CD4-positive, alpha-beta T cell treated with Interleukin-2 at 100 ng/mL for 4 hours (primary cell): ENCODE measurements at places on chromosomes 11 and 22.

DNA sequence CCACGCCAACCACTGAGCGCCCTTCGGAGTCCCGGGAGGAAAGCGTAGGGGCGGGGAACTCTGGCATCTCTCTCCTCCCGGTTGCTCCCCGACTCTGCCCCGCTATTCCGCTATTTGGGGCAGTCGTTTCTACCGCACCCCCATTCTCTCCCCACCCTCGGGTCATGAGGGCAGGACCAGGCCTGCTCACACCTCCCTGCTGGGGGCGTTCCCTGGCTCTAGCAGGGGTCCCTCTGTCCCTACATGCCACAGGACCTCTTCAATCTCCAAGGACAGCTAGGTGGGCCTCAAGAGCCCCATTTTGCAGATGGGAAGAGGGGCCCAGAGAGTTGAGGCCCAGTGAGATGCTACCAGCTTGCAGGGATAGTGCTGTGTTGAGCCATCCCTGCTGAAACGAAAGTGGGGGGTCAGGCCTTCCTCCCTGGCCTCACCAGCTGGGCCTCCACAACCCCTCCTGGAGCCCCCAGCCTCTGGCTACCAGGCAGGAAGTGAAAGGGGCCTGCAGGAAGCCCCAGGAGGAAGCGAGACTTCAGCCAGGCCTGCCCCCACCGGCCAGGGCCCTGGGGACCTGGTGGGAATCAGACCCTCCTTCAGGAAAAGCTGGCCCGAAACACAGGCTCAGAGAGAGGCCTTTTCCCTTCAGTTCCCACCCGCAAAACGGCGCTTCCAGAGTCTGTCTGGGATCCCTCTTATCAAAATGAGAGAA lies 5.5 kb upstream of the SHISA8 start:
- no peak for DNase-seq

DNA sequence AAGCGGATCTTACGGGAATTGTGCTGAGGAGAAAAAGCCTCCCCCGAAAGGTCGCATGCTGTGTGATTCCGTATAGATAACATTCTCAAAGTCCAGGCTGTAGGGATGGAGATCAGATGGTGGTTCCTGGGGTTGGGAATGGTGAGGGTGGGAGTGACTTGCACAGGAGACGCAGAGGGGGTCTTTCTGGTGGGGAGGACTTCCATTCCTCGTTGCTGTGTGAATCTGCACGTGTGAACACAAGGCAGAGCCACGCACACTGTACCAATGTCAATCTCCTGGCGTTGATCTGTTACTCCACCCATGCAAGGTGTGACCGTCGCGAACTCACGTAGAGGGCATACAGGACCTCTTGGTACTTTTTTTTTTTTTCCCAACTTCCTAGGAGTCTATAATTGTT lies 59.0 kb upstream of the KCNQ1OT1 start:
- DNase-seq: no peak

- DNase-seq: no peak
Observed at GRCh38 chr11:104645261-104646222, 252.7 kb downstream of the CASP12 start.

- DNase-seq: no peak
Observed at GRCh38 chr22:45127866-45128265, 35.9 kb upstream of the NUP50 start.

DNA sequence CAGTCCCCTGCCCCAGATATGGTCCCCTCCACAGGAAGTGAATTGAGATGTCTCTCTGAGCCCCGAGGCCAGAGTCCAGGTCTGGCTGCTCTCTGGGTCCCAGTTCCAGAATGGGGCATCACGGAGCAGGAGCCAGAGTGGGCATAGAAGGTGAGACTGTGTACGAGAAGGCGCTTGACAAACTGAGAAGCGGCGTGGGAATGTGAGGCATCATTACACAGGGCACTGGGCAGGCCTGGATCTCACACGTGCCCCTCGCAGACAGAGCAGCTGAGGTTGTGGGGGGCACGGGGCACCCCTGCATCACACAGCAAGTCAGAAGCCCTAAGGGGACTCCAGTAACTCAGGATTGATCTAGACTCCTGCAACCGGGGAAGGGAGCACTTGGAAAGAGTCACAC lies 9.2 kb downstream of the STARD10 start:
- DNase-seq: no peak

GRCh38 chr22:26906464-26906863 lies 249.1 kb downstream of the MIAT start:
- DNase-seq: no peak

DNA sequence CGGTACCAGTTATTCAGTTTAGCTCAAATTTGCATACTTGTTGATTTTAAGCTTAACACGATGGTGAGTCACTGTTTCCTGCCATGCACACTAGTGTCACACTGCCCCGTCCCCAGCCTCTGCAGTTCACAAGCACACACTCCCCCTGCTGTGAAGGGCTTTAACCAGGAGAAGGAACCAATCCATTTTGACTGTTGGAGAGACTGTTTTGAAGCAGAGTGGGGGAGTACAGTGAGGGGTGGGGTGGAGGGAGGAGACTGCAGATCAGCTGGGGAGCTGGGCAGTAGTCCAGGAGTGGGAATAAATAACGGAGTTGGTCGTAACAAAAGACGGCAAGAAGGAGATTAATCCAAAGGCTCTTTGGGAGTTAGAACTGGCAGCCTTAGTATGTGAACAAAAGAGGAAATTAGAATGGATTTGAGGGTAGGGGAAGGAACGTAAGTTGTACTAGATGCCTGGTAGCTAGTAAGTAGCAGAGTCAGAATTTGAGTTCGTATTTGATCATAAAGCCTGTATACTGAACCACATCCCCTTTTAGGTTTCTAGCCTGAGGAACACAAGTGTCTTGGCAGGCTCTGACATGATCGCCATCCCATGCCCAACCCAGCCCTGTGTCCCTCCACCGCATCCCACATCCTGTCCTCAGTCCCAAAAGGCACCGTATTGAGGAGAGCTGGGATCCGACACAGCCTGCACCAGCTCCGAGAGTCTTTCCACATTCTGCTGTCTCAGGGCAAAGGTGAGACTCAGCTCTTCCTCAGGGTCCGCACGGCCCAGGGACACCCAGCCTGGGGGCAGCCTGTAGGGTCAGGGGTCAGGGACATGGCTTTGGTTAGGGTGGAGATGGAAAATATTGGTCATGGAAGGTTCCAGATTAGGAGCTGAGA lies 862 bp downstream of the TPP1 start:
- DNase-seq: peak; percentile 84

GRCh38 chr11:79931692-79932091 lies 490.9 kb upstream of the TENM4 start:
- no peak for DNase-seq

- DNase-seq: peak; percentile 45
Observed at GRCh38 chr22:23240639-23241389, 60.5 kb downstream of the BCR start.

- no peak for DNase-seq
Observed at GRCh38 chr11:66339686-66340483, 3.7 kb upstream of the RIN1 start.

GRCh38 chr11:19648321-19648720 lies 64.3 kb upstream of the NAV2 start:
- no peak for DNase-seq

DNA sequence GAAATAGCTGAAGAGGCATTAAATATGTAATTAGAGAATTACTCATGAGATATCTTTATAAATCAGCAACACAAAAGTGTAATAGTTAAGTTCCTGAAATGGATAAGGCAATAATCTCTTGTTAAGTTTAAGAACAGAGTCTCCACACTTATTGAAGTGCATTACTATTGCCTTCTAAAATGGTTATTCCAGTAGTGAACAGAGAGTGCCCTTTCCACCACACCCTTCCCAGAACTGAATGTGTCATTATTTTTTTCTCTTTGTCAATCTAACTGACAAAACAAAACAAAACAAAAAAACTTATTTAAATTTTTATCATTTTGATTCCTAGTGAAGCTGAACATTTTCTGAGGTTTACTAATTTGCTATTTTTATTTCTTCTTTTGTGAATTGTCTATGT lies 9.2 kb upstream of the PRRG4 start:
- DNase-seq: no peak

GRCh38 chr11:10572533-10572932 lies 4.1 kb upstream of the LYVE1 start:
- no peak for DNase-seq

- DNase-seq: no peak
Observed at GRCh38 chr11:116396331-116396730, 376.5 kb downstream of the BUD13 start.

GRCh38 chr11:44556735-44557409 lies 8.6 kb upstream of the CD82 start:
- DNase-seq: peak; percentile 78

- no peak for DNase-seq
Observed at GRCh38 chr22:21026783-21027692, 5.3 kb downstream of the SLC7A4 start.

GRCh38 chr11:96464700-96465307 lies 75.0 kb downstream of the JRKL start:
- peak; percentile 56 for DNase-seq

GRCh38 chr22:22871536-22872278 lies 15.9 kb upstream of the IGLL5 start:
- DNase-seq: no peak

GRCh38 chr11:73467505-73467904 lies 91.3 kb downstream of the RELT start:
- DNase-seq: no peak

DNA sequence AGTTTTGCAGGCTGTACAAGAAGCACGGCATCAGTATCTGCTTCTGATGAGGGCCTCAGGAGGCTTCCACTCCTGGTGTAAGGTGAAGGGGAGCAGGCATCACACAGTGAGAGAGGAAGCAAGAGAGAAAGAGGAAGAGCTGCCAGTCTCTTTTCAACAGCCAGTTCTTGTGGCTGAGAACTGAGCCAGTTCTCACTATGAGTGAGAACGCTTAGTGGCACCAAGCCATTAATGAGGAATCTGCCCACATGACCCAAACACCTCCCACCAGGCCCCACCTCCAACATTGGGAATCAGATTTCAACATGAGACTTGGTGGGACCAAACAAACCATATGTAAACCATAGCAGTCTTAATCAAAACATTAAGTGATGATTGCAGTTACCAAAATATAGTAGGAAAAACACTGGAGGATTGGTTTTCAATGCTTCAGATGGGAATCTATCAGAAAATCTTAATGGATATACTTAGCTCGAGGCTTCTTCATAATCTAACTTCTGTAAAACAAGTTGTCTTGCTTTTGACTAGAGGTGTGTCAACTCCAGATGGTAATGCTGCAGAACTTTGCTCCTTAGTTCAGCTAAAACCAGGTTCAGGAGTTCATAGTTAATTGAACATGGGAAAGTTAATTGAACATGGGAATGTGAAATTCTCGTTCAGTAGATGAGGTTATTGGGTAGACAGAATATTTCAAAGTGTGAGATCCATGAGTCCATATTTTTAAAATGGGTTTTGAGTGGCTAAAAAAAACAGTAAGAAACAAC lies 12.2 kb downstream of the FAR1 start:
- DNase-seq: no peak

DNA sequence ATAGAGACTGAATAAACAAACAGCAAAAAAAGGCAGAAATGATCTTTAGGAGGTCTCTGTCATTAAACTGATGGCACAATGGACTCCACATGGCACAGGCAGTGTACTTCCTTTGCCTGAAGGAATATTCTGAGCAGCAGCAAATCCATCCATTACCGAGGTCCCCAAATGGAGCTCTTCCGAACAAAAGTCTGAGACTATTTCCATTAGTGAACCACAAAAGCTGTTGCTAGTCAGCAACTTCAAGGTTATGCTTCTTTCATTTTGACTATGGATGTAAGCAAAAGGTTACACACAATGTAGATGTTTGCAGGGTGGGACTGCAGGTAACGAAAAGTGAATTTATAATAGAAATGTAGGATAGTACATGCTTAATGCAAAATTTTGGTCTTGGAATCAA lies 14.5 kb downstream of the NARS2 start:
- no peak for DNase-seq

GRCh38 chr22:17315310-17315709 lies 54.0 kb upstream of the CECR2 start:
- DNase-seq: no peak

- no peak for DNase-seq
Observed at GRCh38 chr11:7427733-7428132, 57.6 kb upstream of the OLFML1 start.

GRCh38 chr11:85948884-85949283 lies 93.7 kb downstream of the CCDC83 start:
- no peak for DNase-seq

DNA sequence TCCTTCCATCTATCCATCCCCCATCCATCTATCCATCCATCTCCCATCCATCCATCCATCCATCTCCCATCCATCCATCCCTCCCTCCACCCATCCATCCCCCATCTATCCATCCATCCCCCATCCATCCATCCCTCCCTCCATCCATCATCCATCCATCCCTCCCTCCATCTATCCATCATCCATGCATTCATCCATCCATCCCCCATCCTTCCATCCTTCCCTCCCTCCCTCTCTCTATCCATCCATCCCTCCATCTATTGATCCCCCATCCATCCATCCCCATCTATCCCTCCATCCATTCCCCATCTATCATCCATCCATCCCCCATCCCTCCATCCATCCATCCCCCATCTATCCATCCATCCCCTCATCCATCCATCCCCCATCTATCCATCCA lies 96.7 kb downstream of the MPPED1 start:
- no peak for DNase-seq
